ENCODE measurements at places on chromosomes 3 and 15.

- peak; percentile 62 for DNase-seq
Observed at GRCh38 chr15:38535491-38536200, 29.0 kb downstream of the RASGRP1 start.

- DNase-seq: no peak
Observed at GRCh38 chr15:49154799-49155109, 645 bp downstream of the COPS2 start.

DNA sequence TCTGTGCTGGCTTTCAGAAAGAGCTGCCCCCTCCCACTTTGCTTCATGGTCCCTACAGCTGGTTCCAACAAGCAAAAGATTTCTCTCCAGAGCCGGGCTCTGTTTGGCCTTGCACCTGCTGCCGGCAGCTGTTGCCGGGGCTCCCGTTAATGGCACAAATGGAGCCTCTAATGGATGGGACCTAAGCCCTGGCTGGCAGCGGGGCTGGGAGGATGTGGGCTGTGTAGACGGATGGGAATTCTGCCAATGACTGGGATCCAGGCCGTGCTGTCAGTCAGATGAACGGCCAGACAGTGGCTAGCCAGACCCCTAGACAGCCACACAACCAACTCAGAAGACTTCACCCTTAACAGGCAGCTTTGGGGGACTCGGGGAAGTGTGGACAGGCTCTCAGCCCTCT, 88.0 kb downstream of the RPLP1 start:
- no peak for DNase-seq

GRCh38 chr3:118137778-118138177, 896.9 kb downstream of the IGSF11 start:
- no peak for DNase-seq

DNA sequence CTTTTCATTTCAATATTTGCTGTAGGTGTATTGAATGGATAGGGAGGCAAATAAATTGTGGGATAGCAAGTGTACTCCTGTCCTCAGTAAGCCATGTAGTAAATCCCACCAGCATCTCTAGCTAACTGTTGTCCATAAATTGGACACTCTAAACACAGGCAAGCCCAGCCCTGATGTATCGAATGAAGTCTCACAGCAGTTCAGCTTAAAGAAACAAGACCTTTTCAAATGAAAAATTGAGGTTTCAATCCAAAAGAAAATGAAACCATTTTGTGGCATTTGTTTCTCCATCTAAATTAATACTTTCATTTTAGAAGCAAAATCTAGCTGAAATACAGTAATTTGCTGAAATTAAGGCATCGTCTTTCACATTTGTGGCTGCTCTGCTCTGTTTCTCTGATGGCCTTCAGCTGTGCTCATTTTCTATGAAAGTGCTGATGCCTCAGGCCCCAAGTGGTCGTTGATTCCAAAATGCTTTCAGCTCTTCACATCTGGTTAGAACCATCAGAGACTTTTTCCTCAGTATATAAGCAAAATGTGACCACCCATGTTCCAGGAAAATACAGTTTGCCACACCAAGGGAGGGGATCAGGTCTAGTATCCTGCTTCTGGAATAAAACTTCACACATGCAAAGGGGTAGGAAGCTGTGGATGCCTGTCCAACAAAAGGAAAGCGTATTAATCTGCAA, 245.0 kb downstream of the ZMAT3 start:
- DNase-seq: no peak
